ENCODE measurements at places on chromosomes 13 and 19.

GRCh38 chr13:45278096-45278645 lies 62.8 kb downstream of the TPT1 start:
- no peak for DNase-seq

GRCh38 chr19:47885067-47885463 lies 1.1 kb downstream of the SULT2A1 start:
- no peak for DNase-seq

DNA sequence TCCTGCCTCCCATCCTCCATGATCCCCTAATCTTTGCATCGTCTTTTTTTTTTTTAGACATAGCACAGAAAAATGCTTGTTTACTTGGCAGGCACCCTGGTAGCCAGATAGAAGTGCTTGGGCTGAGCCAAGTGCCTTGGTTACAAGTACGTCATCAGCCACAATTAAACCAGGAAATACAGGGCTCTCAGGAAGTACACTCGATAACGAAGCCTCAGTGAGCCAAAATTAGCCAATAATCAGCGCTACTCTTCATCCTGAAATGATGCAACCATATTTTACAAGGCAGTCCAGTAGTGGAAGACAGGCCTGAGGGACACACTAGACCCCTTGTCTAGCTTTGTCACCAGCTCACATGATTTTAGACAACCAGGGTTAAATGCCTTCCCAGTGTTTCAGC lies 194.0 kb upstream of the NBEA start:
- no peak for DNase-seq

DNA sequence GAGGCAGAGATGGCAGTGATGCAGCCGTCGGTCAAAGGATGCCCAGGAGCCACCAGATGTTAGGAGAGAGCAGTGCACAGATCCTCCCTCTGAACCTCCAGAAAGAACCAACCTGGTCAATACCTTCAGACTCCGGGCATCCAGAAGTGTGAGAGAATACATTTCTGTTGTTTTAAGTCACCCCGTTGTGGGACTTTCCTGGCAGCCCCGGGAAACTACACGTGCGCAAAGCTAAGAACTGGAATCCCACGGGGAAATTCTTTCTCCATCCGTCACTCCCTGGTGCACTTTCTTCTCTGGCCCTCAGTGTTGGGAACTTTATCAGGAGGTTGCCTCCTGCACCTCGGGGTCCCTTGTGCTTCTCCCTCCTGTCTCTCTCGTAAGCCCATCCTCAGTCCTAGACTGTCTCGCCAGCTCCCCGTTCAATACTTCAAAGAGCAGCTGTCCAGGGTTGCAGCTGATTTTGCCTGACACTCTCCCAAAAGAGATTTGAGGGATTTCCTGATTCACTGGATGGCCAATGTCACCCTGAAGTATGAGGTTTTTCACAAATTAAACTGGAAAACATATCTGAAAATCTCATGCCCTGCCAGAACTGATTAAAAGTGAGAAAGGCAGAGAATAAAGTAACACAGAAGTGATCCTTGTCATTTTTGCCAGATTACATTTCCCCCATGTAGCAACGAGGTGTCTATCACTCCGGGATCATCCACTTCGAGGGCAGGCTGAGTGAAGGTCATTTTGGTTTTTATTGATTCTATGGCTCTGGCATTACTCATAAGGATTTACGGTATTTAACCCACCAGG lies 136.8 kb downstream of the DCT start:
- DNase-seq = no peak

DNA sequence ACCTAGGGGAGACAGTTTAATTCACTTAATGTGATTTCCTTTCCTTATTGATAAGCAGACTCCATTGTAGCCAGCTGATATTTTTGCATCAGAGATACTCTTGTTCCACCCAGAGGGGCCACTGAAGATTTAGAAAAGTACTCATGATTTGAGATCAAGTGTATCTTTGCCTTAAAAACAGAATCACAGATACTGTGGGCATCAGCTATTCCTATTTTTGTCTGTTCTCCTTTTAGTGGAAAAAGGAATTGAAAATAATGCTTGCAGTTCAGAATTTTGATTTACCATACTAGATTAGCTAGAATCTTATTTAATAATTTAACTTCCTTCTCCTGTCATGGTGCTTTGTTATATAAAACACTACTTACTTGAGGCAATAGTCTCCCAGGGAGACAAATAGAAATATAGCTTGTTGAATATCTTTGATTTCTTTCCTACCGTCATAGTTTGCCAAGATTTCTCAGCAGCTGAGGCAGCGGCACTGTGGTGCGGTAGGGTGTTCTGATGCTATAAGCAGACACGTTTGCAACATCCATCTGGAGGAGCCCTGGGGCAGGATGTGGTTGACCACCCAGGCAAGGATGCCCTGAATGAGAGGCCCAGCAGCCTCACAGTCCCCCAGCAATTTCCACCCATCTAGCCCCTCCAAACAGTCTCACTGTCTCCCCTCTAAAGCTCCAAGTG lies 47.0 kb upstream of the RAP2A start:
- DNase-seq = no peak

GRCh38 chr13:75405976-75406703 lies 75.8 kb downstream of the TBC1D4 start:
- no peak for DNase-seq

GRCh38 chr19:55588738-55589137 lies 8.1 kb upstream of the ZNF579 start:
- DNase-seq = no peak

GRCh38 chr13:30846866-30847265 lies 59.2 kb upstream of the MEDAG start:
- DNase-seq = no peak

DNA sequence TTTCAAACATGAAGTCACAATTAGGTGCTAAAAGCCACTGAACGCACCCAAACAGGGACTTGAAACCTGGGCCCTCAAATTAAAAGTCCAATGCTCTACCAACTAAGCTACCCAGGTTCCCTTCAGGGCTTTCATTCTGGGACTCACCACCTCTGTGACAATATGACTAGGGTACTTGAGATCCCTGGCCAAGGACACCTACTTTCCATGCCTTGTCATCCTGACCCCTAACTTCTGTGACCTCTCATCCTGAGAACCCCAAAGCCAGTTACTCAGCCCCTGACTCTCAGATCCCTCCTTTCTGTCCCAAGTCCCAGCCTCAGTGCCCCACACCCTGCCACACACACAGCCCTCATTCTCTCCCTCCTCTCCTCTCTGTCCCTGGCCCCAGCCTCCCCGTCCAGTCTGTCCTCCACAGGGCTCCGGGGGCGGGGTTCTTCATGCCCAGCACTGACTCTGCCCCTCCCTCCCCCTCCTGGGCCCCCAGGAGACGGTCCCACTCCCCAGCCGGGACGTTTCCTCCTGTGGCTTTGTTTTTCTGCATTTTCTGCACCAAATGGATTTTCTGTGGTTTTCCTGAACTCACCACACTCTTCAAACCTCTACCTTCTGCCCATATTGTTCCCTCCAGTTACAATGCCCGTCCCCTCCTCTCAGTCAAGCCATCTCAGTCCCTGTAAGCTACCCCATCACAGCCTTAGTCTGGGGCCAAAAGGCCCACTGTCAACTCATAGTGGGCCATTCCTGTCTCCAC lies 7.0 kb downstream of the RCN3 start:
- DNase-seq = no peak

GRCh38 chr19:46634656-46635218 lies 1.3 kb downstream of the GNG8 start:
- DNase-seq = no peak

GRCh38 chr19:49362048-49362928 lies at the start of gene TEAD2:
TEAD2 (minus strand) TSS chr19:49362416; CDS start chr19:49360075, 2,341 bp downstream.
- no peak for DNase-seq

- DNase-seq = peak; percentile 59
Measured at GRCh38 chr19:10408511-10409283, 5.4 kb upstream of the CDC37 start.

GRCh38 chr19:17205237-17206140 lies 9.7 kb upstream of the USE1 start:
- peak; percentile 48 for DNase-seq

GRCh38 chr13:107590556-107590955 lies 624.8 kb downstream of the LIG4 start:
- DNase-seq = no peak

DNA sequence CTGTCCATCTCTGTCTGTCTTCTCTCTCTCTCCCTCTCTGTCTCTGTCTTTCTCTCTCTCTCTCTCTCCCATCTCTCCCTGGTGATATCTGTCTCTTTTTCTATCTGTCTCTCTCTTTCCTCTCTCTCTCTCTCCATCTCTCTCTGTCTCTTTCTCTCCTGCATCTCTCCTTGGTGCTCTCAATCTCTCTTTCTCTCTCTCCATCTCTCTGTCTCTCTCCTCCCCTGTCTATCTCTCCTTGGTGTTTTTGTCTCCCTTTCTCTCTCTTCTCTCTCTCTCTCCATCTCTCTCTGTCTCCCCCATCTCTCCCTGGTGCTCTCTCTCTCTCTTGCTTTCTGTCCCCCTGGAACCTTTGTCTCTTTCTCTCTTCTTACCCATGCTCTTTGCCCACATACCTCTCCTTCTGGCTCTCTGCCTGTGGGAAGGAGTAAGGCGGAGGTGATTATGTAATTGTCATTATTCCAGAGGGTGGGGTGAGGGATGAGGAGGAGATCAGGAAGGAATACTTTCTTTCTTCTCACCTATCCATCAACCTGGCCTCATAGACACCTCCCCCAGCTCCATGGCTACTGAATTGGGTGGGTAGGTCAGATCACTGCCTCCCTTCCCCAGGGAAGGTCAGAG lies 30.9 kb upstream of the CYP2B6 start:
- DNase-seq = no peak

- no peak for DNase-seq
Measured at GRCh38 chr13:104809483-104809882, 1726.0 kb downstream of the EFNB2 start.

GRCh38 chr19:42229855-42230351 lies 9.8 kb downstream of the ZNF526 start:
- DNase-seq = no peak

GRCh38 chr13:52921194-52921593 lies 72.8 kb upstream of the PCDH8 start:
- DNase-seq = no peak

- no peak for DNase-seq
Measured at GRCh38 chr13:110158226-110158625, 148.7 kb downstream of the COL4A1 start.

All from stimulated activated CD4-positive, alpha-beta T cell treated with anti-CD3 and anti-CD28 coated beads, Interleukin-2, amount 100 ng/mL, for 48 hours (primary cell).